ENCODE measurements at places on chromosomes 12 and 14. TPM values are rescaled to one million over a fixed set of nuclear protein-coding genes. Genes with fewer than 3 reads are reported as not detected.

DNA sequence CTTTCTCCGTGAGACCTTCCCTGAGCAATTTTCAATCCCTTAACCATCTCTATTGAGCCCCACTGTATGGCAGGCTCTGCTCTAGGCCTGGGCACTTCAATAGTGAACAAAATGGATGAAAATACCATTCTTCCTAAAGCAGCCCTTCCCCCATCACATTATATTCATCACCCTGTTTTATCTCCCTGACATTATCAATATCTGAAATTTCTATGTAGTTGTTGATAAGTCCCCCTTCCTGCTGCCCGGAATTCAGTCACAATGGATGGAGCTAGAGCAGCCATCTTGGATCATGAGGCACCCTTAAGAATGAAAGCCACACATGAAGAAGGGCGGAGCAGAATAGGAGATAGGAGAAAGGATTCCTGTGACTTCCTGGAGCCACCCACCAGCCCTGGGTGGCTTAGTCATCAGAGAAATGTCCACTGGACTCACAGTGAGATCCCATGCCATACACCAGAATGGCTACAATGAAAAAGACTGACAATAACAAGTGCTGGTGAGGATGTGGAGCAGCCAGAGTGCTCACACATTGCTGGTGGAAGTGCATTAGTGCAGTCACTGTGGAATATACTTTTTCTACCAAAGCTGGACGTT is 33.9 kb downstream of the SCARB1 start:
- no peak overlapping the region for H3K4me3 ChIP-seq
- no peak overlapping the region for H3K27ac ChIP-seq
- H3K27me3 ChIP-seq = no peaks in the 10 kb centered on the region
- H3K4me1 ChIP-seq = no peaks in the 10 kb centered on the region

Gene OTX2
- not detected for total RNA-seq

- H3K36me3 ChIP-seq = no peaks in the 10 kb centered on the region
- no peaks in the 10 kb centered on the region for H3K27me3 ChIP-seq
- DNase-seq = no peak
- H3K27ac ChIP-seq = no peak overlapping the region
- H3K4me3 ChIP-seq = no peak overlapping the region
These were observed 2.3 kb downstream of the AKAP5 start for GRCh38 chr14:64467566-64467965.

DNA sequence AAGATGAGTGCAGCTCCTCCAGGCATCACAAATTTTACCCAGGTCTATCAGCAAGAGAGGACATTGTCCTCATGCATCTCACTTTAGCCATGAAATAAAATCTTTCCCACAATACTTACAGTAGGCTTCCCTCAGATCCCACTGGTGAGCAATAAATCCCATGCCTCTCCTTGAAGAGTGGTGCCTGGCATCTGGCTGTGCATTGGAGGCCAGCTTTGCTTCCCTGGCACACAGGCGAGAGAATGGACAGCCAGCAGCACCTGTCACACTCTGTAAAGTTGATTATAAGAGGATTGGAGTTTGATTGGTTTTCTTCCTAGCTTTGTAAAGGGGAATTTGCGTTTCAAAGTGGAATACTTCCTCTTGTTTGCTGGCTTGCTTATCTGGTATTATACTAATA is 1153.9 kb downstream of the AACS start:
- no peaks in the 10 kb centered on the region for H3K4me1 ChIP-seq
- H3K27me3 ChIP-seq = no peaks in the 10 kb centered on the region
- no peak overlapping the region for H3K27ac ChIP-seq

GRCh38 chr12:123113026-123113425 is 37.9 kb downstream of the PITPNM2 start:
- H3K27ac ChIP-seq = no peak overlapping the region
- no peak for DNase-seq
- H3K36me3 ChIP-seq = no peaks in the 10 kb centered on the region
- H3K4me3 ChIP-seq = no peak overlapping the region
- H3K27me3 ChIP-seq = no peaks in the 10 kb centered on the region
- no peaks in the 10 kb centered on the region for H3K4me1 ChIP-seq

DNA sequence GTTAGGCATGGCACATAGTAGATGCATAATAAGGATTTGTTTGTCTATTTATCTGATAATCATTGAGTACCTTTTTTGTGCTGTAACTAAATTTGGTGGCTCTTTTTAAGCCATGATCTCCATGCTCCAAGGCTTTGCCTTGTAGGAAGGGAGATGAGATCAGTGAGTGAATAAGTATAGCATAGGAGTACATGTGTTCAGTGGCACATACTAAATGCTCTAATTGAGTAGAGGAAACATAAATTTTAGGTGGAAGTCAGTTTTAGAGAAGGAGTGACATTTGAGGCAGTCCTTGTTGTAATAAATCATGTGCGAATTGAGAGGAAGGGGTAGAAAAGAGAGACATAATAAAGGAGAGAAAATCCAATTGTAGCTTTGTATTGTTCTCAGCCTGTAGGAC is 482.6 kb downstream of the NRXN3 start:
- H3K4me1 ChIP-seq = no peaks in the 10 kb centered on the region
- no peak overlapping the region for H3K27ac ChIP-seq
- no peaks in the 10 kb centered on the region for H3K27me3 ChIP-seq
- no peaks in the 10 kb centered on the region for H3K36me3 ChIP-seq

DNA sequence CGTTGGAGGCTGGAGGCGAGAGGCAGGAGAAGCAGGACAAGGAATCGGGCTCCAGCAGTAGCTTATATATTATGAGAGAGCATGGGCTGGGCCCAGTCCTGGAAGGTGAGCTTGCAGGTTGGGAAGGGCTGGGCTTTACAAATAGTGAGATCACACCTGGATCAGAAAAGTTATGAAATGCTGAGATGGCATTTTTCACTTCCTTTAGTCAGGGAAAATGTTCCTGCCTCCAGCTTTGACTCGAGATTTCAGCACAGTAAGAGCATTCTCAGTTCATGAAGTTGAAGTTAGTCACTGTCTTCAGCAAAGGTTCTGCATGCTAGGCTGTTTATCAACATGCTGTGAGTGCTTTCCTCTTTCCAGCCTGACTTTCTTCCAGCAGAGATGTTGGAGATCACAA is at the start of gene KRT6C:
Gene KRT6C, minus strand, starts transcription at position 38 of the 400 bp plus-strand sequence. CDS start 68 bp downstream, outside the sequence.
- no peak within 1 kb of the TSS for H3K4me3 ChIP-seq
- DNase-seq = no peak
- H3K4me1 ChIP-seq = no peaks in the 10 kb centered on the region
- no peaks in the 10 kb centered on the region for H3K27me3 ChIP-seq

GRCh38 chr12:66111605-66112004 is 18.9 kb downstream of the LLPH start:
- H3K4me3 ChIP-seq = no peak overlapping the region
- H3K4me1 ChIP-seq = no peaks in the 10 kb centered on the region
- H3K36me3 ChIP-seq = no peaks in the 10 kb centered on the region
- H3K27me3 ChIP-seq = no peaks in the 10 kb centered on the region
- no peak overlapping the region for H3K27ac ChIP-seq

GRCh38 chr12:108734200-108734906 is 3.0 kb upstream of the CORO1C start:
- DNase-seq = peak; percentile 84
- H3K4me1 ChIP-seq = peaks cover 4% of the 10 kb centered on the region
- H3K4me3 ChIP-seq = no peak overlapping the region
- H3K27me3 ChIP-seq = no peaks in the 10 kb centered on the region
- no peaks in the 10 kb centered on the region for H3K36me3 ChIP-seq

Gene SLCO1B1
- not detected for total RNA-seq

Gene VPS29
- 114 TPM for total RNA-seq

DNA sequence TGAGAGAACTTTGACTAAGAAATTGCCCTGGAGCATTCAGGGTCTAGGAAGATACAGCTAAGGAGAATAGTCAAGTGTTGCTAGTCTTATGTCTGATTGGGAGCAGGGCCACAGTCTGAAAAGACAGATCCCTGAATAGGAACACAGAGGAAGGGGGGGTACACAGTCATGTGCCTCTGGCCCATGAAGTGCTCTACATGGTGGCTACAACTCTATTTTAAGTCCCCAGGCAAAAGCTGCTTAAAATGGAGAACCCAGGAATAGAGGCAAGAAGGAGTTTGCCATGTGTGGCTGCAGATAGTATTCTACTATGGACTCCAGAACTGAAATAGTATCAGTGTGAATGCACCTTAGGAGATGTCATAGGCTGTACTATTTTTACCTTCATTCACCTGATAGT is 118.0 kb upstream of the NPAS3 start:
- H3K27ac ChIP-seq = no peak overlapping the region
- H3K27me3 ChIP-seq = no peaks in the 10 kb centered on the region
- H3K4me3 ChIP-seq = no peak overlapping the region
- no peaks in the 10 kb centered on the region for H3K36me3 ChIP-seq
- H3K4me1 ChIP-seq = no peaks in the 10 kb centered on the region

Gene HOXC6
- total RNA-seq = 1.6 TPM

Gene ACOT2
- 26.2 TPM for total RNA-seq

- no peak overlapping the region for H3K27ac ChIP-seq
- H3K36me3 ChIP-seq = no peaks in the 10 kb centered on the region
- H3K27me3 ChIP-seq = no peaks in the 10 kb centered on the region
- no peaks in the 10 kb centered on the region for H3K4me1 ChIP-seq
- no peak overlapping the region for H3K4me3 ChIP-seq
These were observed 8.9 kb downstream of the CALM1 start for GRCh38 chr14:90405755-90406154.

GRCh38 chr12:14367040-14367661 is 1.7 kb downstream of the ATF7IP start:
- no peak for DNase-seq
- no peaks in the 10 kb centered on the region for H3K36me3 ChIP-seq
- H3K4me3 ChIP-seq = peak overlapping the region; percentile 64
- H3K4me1 ChIP-seq = no peaks in the 10 kb centered on the region

Gene RAD51AP1
- 35.5 TPM for total RNA-seq

DNA sequence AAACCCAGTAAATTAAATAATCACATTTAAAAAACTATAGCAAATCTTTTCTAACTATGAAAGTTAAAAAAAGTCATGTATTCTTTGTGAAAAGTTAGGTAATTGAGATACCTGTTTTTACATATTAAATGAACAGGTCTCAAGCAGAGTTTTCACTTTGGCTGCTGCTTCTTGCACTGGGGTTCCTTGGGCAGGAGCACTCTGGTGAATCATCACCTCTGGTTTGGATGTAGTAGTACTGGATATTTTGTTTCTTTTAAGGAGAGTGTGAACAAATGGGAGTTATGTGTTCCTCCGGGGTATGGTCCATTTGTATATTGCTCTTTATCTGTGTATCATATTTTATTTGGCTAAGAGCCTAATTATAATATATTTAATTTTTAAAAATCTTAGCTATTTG is 82.7 kb downstream of the FUT8 start:
- no peaks in the 10 kb centered on the region for H3K4me1 ChIP-seq
- no peak for DNase-seq
- no peak overlapping the region for H3K4me3 ChIP-seq

- no peaks in the 10 kb centered on the region for H3K4me1 ChIP-seq
- H3K36me3 ChIP-seq = no peaks in the 10 kb centered on the region
- no peak overlapping the region for H3K4me3 ChIP-seq
- no peak overlapping the region for H3K27ac ChIP-seq
- DNase-seq = no peak
These were observed 18.1 kb downstream of the CAMKK2 start for GRCh38 chr12:121278169-121279070.

Gene CLEC4D
- total RNA-seq = not detected

DNA sequence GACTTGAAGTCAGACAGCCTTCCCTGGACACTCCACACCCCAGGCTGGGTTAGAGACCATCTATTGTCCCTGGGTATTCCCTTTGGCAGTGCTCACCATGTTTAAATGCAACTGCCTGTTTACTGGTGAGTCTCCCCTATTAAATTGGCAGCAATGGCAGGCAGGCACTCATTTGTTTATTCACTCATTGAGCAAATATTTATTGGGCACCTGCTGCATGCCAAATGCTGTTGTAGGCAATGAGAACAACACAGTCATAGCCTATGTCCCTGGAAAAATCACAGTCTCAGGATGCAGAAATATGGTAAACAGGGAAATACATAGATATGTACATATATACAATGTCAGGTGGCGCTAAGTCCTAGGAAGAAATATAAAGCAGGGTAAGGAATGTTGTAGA is 212.8 kb downstream of the SUDS3 start:
- H3K36me3 ChIP-seq = no peaks in the 10 kb centered on the region
- no peaks in the 10 kb centered on the region for H3K27me3 ChIP-seq
- no peak overlapping the region for H3K4me3 ChIP-seq
- no peaks in the 10 kb centered on the region for H3K4me1 ChIP-seq
- no peak overlapping the region for H3K27ac ChIP-seq

GRCh38 chr14:68373847-68374444 is 418.9 kb downstream of the ZFP36L1 start:
- H3K4me1 ChIP-seq = no peaks in the 10 kb centered on the region
- no peak overlapping the region for H3K27ac ChIP-seq
- no peaks in the 10 kb centered on the region for H3K36me3 ChIP-seq
- no peak overlapping the region for H3K4me3 ChIP-seq
- no peak for DNase-seq

DNA sequence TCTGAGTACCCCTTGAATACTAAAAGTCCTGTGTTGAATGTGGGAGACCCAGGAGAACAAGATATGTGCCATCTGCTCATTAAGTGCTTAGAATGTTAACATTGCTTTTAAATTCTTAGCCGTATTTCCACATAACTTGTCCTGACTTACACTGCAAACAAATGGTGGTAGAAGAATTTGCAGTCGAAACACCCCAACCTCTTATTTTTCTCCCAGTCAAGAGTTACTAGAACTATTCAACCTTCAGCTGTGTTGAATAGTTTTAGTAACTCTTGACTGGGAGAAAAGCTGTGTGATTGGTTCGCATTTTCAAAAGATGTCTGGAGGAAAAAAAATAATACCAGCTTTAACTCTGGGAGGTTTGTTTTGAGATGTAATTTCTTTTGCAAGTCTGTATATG is 7.6 kb upstream of the SPX start:
- H3K27ac ChIP-seq = no peak overlapping the region
- no peaks in the 10 kb centered on the region for H3K4me1 ChIP-seq
- no peak for DNase-seq
- H3K36me3 ChIP-seq = no peaks in the 10 kb centered on the region
- no peaks in the 10 kb centered on the region for H3K27me3 ChIP-seq

DNA sequence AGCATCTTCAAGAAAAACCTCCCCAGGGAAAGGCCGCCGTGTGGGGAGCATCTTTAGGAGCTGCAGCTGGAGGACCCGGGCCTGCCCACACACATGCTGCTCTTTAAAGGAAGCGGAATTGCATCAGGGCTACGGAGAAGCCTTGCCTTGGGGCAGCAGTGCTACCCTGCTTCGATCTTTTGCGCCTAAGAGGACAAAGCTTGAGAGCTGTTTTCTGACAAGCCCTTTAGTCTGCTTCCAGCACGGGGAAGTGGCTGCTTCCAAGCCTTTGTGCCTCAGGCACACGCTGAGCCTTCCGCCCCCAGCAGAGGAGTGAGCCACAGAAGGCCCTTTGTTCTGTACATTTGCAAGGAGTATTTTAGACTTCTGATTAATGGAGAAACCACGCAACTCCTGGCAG is 31.5 kb downstream of the COA8 start:
- H3K36me3 ChIP-seq = peaks cover 12% of the 10 kb centered on the region
- H3K27me3 ChIP-seq = no peaks in the 10 kb centered on the region
- peak overlapping the region; percentile 8 for H3K27ac ChIP-seq
- no peak for DNase-seq
- H3K4me3 ChIP-seq = no peak overlapping the region
- no peaks in the 10 kb centered on the region for H3K4me1 ChIP-seq

DNA sequence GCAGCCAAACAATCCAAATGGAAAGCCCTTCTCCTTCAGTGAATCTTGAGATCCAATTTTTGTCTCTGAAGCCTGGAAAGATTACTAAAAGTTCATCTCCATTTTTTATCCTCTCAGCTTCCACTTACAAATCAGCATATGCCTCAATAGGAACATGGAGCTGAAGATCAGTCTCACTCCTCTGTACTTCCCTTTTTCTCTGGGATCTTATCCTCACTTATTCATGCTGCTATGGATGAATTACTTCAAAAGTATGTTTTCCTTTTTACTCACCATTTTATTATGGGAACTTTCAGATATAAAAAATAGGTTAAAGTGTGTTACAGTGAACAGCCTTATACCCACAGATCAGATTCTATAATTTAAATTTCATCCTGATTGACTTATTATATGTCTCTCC is 14.4 kb upstream of the NTF3 start:
- H3K4me1 ChIP-seq = no peaks in the 10 kb centered on the region
- no peak for DNase-seq
- no peak overlapping the region for H3K4me3 ChIP-seq
- no peaks in the 10 kb centered on the region for H3K27me3 ChIP-seq
- H3K36me3 ChIP-seq = no peaks in the 10 kb centered on the region

Measured in Peyer's patch (tissue), 4 donors.